ENCODE measurements at places on chromosomes 7 and 10. TPM values are rescaled to one million over a fixed set of nuclear protein-coding genes. Genes with fewer than 3 reads are reported as not detected.

- DNase-seq = no peak
Observed at GRCh38 chr7:92880212-92881090, 44.1 kb upstream of the CDK6 start.

- DNase-seq = no peak
Observed at GRCh38 chr7:37315772-37316715, 132.6 kb downstream of the ELMO1 start.

DNA sequence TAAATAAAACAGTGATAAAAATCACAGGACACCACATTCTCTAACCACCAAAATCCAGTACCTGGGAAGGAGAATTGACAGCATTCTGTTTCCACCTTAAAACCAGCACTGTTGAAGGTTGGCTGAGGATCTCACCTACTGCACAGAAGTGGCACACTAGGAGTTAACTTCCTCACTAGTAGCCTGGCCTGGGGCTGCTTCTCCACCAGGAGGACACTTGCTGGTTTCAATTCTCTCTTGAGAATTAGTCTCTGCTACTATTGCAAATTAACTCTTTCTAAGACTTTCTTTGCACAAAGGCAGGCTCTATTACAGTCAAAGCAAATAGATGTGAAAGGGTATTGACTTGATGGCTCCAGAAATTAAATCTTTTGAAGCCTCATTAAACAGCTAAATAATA is 2.3 kb upstream of the CTTNBP2 start:
- no peak for DNase-seq

PRKG1 gene
- 28.3 TPM for total RNA-seq

GRCh38 chr7:83936056-83936708 is 258.4 kb downstream of the SEMA3A start:
- peak; percentile 63 for DNase-seq

DNA sequence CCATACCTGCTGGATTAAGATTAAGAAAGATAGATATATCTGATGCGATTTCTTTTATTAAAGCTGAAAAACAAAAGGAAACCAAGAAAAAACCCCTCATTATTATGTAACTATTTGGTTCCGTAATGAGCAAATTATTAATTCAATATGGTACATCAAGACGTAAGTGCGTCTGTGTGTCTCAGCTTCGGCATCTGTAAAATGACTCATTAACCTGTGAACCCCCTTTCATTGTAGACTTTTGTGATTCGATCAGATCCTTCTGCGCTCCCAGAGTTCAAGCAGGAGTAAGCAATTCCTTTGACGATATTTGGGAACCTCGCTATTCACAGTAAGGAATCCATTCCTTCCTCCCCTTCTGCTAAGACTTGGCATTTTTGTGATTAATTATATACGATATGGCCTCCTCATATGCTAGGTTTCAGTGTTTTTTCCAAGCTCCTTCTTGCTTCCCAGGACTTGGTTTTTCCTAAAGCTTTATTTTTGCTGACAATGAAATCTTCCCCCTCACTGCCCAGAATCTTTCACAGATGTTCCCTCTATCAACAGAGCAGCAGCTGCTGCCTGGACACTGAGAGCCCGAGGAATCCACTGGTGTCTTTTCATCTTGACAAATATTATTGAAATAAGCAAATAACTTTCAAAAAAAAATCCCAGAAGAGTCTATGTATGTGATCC is 171.7 kb upstream of the CELF2 start:
- no peak for DNase-seq

GRCh38 chr10:77493239-77493806 is 144.3 kb downstream of the KCNMA1 start:
- no peak for DNase-seq

DNA sequence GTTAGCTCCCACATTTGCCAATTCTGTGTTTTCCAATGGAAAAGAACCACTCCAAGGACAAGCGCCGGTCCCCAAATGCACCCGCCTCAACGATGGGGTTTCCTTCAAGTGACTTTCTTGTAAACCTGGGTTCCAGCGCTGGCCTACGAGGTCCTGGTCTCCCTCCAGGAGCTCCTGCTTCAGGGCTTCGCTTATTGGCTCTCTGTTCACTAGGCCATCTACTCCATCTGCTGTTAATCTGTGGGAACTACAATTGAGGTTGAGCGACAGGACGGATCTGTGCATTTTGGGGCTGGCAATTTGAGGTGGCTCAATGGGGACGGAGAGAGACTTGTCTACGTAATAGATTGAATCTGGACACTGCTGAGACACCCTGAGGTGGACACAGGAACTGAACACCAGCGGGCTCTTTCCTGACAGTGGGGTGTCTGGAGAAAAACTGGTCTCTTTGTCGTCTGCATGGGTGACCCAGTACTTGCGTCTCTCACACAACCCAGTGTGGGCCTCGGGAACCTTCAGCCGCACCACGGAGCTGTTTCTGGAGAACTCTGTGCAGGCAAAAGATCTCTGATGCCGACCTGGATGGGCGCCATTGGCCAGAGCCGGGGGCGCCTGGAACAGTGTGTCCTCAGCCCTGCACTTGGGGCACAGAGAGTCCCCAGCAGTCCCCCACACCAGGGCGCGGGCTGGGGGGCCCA is 115.9 kb upstream of the ADAM12 start:
- peak; percentile 16 for DNase-seq

- no peak for DNase-seq
Observed at GRCh38 chr10:50232261-50232639, 19.1 kb downstream of the ASAH2 start.

GRCh38 chr7:132836746-132837145 is 245.1 kb downstream of the CHCHD3 start:
- no peak for DNase-seq

INMT gene
- total RNA-seq = 18.8 TPM

DNA sequence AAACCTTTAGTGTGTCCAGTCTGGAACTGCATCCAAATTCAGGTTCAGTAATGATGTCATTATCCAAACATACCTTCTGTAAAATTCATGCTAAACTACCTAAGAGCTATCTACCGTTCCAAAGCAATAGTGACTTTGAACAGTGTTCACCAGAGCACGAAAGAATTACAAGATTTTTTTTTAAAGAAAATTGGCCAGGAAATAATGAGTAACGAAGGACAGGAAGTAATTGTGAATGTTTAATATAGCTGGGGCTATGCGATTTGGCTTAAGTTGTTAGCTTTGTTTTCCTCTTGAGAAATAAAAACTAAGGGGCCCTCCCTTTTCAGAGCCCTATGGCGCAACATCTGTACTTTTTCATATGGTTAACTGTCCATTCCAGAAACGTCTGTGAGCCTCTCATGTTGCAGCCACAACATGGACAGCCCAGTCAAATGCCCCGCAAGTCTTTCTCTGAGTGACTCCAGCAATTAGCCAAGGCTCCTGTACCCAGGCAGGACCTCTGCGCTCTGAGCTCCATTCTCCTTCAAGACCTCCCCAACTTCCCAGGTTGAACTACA is 694 bp upstream of the FAS start:
- DNase-seq = peak; percentile 42

GRCh38 chr10:8254350-8254749 is 199.9 kb downstream of the GATA3 start:
- DNase-seq = no peak

- DNase-seq = no peak
Observed at GRCh38 chr7:110600956-110601355, 490.0 kb upstream of the LRRN3 start.

PVRIG gene
- total RNA-seq = 3.1 TPM

GRCh38 chr10:82091413-82091812 is 216.4 kb downstream of the NRG3 start:
- DNase-seq = no peak

DNA sequence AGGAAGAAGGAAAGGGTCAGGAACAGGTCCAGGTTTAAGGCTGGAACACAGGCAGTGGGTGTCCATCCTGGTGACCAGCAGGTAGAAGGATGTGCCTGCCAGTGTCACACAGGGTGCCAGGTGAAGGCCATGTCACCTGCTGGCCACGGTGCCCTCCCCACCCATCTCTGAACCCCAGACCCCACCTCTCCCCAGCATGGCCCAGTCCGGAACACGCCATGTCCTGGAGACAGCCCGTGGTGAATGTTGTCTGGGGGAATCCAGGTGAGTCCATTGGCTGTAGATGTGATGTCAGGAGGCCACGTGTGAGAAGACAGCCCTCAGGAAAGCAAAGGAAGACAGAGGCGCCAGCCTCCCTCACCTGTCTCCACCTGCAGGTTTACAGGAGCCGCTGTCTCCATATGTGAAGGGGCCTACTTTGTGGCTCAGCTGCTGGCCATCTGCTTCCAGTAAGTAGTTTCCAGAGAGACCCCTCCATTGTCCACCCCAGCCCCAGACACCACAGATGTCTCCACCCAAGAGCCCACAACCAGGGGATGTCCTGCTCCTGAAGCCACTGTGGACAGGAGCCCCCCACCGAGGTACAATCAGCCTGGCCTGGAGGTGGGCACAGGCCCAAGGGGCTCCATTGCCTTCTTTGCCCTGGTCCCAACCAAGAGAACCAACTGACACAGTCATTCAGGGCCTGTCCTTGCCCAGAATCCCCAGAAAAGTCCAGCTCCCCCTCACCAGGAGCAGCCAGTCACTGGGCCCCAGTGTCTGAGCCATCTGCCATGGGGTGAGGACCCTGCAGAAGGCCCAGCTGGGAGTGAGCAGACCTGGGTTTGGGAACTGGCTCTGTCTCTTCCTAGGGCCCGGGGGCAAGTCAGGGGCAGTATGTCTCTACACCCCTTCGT is 20.7 kb downstream of the TMEM72 start:
- no peak for DNase-seq

PRRT4 gene
- total RNA-seq = 0.63 TPM

GRCh38 chr7:43753271-43753810 is 5.1 kb upstream of the BLVRA start:
- DNase-seq = no peak

LYZL1 gene
- not detected for total RNA-seq

GRCh38 chr10:43106256-43107091 is 29.6 kb downstream of the RET start:
- no peak for DNase-seq

DNA sequence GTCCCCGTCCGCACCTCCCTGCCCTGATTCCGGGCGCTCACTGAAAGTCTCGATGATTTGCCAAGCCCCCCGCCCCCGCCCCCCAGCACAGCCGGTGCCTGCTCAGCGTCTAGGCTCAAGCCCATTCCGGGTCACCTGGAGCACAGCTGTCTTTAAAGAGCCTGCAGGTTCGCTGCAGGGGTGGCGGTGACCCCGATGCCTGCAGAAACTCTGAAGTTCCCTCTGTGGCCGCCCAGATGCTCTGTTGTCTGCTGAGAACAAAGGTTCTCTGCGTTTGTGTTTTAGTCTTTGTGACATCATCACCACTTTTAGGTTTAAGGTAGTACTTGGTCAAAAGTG is 780 bp downstream of the VENTX start:
- DNase-seq = no peak

DNA sequence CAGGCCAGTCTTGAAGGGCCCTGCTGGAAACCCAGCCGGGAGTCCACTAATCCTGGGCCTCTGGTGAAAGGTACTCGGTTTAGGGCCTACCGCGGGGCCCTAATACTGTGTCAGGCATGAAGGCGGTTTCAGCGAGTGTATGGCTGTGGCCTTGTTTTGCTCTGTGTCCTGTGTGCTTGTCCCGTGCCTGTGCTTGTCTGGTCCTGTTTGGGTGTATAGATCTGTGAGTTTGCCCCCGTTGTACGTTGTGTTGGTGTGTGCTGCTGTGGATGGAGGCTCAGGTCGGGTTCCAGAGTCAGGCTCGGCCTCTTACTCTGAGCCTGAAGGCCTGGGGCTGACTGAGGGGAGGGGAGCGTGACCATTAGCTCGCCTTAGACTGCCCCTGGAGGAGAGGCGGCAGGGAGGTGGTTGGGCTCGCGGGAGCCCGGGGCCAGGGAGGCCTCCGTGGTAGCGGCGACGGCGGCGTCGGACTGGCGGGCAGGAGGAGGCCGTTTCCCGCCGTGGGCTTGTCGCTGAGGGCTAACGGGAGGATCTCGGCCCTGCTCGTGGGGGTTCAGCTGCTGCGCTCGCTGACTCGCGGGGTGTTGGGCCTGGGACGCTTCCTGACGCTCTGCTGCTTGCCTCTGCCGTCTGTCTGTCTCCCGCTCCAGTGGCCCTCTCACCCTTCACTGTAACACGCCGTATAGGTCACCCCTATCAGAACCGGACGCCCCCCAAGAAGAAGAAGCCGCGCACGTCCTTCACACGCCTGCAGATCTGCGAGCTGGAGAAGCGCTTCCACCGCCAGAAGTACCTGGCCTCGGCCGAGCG is 2.6 kb downstream of the TLX1 start:
- DNase-seq = no peak

DNA sequence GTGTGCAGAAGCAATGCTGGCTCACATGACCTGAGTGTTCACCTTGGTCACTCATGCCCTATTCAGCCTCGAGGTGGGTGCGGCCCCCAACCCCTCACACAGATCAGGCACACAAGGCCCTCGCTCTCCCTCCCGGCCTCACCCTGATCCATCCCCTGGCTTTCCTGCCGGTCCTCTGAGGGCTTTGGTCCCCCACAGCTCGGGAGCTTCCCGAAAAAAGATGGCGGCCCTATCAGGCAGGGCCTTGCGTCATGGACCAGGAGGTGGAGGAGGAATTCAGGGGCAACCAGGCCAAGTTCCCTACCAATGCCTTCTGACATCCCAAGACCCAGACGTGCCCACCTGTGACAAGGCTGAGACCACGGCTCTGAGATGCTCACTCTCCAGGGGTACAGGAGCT is 43.7 kb upstream of the DNAAF5 start:
- no peak for DNase-seq

DNA sequence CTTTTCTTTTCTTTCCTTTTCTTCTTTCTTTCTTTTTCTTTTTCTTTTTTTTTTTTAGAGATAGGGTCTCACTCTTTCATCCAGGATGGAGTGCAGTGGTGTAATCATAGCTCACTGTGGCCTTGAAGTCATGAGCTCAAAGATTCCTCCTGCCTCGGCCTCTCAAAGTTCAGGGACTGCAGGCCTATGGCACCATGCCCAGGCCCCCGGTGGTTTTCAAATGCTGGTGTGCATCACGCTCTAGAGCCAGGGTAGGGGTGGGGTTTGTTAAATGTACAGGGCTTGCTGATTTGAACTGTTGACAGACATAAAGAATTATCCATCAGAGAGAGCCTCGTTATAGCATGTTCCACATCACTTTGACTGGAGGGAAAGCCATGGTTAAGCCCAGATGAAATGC is 5.8 kb downstream of the MINDY4 start:
- DNase-seq = no peak

GRCh38 chr10:113230011-113230610 is 280.1 kb downstream of the TCF7L2 start:
- no peak for DNase-seq

- no peak for DNase-seq
Observed at GRCh38 chr7:133484086-133484485, 231.2 kb downstream of the EXOC4 start.

DNA sequence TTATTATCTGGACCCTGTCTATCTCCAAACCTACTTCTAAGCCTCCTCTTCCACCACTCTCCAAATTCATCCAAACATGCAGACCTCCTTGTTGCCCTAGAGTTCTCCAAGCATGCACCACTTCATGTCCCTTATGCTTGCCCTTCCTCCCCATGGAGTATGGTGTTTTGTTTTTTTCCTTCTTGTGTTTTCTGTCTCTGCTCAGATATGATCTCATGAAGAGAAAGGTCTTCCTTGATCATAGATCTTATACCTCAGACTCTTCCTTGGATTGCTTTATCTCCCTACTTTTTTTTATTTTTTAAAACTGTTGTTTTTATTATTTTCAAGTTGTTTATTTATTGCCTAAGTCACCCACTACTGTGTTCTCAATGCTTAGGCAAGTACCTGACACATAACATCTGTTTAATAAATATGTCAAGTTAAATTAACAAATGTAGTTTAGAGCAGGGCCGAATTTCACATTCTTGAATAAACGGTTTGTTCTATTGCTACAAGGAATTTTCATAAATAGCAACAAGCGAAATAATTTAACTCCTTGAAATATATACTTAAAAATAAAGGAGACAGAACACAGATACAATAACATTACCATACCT is 84.5 kb downstream of the HGF start:
- DNase-seq = no peak

KAZALD1 gene
- total RNA-seq = 3.8 TPM

RFC2 gene
- 19.6 TPM for total RNA-seq

- DNase-seq = peak; percentile 47
Observed at GRCh38 chr7:50632561-50633413, 67.6 kb upstream of the DDC start.

Measured in mucosa of gallbladder (tissue), 1 donor.